ENCODE measurements at places on chromosomes 1 and 21.
A peak's percentile ranks its signal among the peaks of the same experiment; 100 is the strongest.

- DNase-seq = no peak
Observed at GRCh38 chr21:46256501-46256994, 28.0 kb upstream of the LSS start.

GRCh38 chr1:13600762-13601453, 17.3 kb downstream of the PDPN start:
- no peak for DNase-seq

GRCh38 chr1:3188150-3188971, 119.4 kb downstream of the PRDM16 start:
- DNase-seq = no peak

GRCh38 chr1:19512545-19512944, 27.2 kb upstream of the CAPZB start:
- DNase-seq = no peak

DNA sequence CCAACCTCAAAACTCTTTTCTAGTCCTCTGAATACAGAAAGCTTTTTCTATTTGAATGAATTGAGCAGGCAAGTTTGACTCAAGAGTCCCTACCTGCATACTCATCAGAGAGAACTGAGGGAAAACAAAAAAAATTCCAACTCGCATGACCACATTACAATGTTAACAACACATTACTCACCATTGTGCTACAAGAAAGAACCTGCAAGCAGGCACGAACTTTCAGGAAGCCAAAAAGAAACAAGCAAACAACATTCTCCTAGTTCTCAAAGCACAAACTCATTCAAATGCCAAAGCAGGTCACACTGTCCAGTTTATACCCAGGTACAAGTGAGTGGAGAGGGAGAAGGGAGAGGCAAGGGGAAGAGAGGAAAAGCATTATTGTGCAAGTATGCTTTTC, 14.6 kb downstream of the OTUD7B start:
- DNase-seq = no peak

DNA sequence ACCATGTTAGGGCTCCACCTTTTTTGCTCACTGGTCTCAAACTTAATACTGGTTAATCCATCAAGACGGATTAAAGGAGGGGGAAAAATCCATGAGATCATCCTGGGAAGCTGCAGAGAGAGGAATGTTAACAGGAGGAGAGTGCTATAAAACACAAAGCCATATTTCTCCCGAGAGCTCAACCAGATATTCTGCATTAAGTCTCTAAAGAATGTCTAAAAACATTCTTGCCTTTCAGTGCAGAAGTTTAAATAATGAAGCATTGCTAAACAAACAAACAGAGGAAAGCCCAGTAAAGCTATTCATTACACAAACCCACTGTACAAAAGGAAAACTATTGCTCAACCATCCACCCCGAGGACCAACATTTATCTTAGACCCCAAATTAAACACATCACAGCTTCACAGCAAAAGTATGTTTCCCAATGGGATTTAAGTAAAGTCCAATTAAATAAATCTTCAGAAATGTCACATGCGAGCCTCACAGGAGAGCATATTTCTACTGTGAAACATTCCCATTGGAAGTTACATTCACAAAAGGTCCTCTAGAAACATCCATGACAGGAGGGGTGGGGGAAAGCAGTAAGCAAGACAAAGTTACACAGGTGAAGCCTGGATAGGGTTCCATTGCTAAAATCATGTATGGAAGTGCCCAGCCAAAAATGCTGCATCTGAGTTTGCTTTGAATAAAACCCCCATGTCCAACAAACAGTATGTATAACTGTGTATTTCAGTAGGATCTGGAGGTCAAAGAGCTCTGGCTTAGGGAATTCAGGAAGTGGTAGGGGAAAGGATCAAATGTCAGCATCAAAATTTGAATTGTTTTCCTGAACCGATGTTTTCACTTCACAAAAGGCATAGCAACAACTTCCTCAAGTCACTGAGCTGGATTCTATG, 23.3 kb downstream of the DUSP10 start:
- DNase-seq = no peak

DNA sequence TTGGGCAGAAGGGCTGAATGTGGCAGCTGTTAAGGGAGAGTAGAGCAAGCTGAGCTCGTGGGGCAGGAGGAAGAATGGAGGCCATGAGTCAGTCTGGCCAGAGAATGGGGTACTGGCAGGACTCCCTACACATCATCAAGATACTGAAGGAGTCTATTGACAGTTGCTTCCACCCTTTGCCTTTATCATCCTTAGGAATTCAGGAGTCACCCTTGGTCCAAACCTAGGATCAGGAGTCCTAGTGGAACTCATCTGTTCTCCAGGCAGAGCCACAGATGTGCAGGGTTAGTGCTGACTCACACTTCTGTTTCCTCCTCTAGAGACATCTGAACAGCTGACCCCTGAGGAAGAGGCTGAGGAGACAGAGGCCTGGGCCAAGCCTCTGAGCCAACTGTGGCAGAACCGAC, 18.7 kb upstream of the ST3GAL3 start:
- DNase-seq = no peak

GRCh38 chr1:25796811-25797458, 3.1 kb upstream of the SELENON start:
- DNase-seq = peak; percentile 85

- no peak for DNase-seq
Observed at GRCh38 chr1:230413061-230413460, 13.1 kb downstream of the PGBD5 start.

GRCh38 chr1:116260621-116261020, 112.4 kb upstream of the ATP1A1 start:
- DNase-seq = no peak

- no peak for DNase-seq
Observed at GRCh38 chr1:185477638-185478580, 160.9 kb upstream of the IVNS1ABP start.

DNA sequence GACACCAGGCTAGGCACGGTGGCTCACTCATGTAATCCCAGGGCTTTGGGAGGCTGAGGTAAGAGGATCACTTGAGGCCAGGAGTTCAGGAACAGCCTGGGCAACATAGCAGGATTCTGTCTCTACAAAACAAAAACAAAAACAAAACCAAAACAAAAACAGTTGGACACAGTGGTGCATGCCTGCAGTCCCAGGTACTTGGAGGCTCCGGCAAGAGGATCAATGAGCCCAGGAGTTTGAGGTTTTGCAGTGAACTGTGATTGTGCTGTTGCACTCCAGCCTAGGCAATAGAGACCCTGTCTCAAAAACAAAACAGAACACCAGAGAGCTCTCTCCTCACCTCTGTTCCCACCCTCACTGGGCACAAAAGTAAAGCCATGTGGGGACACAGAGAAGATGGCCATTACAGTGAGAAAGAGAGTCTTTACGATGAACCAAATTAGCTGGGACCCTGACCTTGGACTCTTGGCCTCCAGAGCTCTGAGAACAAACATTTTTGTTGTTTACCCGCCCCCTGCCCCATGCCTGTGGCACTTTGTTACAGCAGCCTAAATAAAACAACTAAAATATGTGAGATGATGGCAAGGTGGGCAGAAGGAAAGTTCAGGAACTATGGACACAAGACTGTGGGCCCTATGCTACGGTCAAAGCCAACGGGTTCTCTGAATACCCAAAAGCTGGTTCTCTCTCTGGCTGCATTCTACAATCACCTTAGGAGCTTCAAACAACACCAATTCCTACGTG, 9.8 kb downstream of the NADK start:
- no peak for DNase-seq

DNA sequence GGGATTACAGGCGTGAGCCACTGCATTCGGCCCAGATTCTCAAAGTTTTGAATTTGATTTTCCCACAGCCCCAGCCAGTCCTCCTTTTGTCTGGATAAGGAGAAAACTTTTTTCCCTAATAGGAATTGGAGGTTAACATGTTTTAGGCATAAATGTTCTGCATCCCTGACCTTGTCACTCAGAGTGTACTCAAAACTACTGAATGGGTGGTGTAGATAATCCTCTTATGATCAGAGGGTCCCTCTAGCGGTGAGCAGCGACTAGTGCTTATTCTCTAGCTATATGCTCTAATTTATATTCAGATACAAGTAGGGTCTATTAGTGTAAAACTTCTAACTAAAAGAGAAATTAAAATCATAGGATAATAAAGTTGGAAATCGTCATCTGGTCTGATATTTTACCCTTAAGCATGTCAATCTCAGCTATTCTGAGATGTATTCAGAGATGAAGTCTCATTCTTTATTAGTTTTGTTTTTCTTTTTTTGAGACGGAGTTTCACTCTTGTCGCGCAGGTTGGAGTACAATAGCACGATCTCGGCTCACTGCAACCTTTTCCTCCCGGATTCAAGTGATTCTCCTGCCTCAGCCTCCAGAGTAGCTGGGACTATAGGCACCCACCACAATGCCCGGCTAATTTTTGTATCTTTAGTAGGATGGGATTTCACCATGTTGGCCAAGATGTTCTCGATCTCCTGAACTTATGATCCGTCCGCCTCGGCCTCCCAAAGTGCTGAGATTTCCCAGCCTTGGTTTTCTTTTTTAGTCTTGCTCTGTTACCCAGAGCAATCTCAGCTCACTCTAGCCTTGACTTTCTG, 2.7 kb upstream of the PSMD4 start:
- DNase-seq = peak; percentile 73

- no peak for DNase-seq
Observed at GRCh38 chr1:221223281-221223680, 344.0 kb downstream of the HLX start.

DNA sequence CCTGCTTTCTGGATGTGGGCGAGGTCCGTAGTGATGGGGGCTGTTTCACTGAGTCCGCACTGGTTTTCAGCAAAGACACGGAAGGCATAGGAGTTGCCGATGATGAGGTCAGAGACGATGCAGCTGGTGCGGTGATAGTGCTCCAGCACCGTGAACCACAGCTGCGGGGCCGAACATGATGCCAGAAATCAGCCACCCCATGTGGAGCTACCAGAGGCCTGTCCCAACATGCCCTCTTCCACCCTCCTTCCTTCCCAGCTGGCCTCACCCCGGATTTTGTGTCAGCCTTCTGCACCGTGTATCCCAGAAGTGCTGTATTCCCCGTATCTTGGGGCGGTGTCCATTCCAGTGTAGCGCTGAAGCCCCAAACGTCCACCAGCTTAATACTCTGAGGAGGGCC, 10.0 kb downstream of the MYBPHL start:
- no peak for DNase-seq

GRCh38 chr1:29227511-29227910, 3.2 kb downstream of the MECR start:
- no peak for DNase-seq

GRCh38 chr1:83511146-83511726, 487.7 kb downstream of the TTLL7 start:
- no peak for DNase-seq

GRCh38 chr1:197735461-197735860, 39.8 kb downstream of the DENND1B start:
- DNase-seq = no peak

GRCh38 chr1:169102567-169102966, 3.9 kb upstream of the ATP1B1 start:
- no peak for DNase-seq

DNA sequence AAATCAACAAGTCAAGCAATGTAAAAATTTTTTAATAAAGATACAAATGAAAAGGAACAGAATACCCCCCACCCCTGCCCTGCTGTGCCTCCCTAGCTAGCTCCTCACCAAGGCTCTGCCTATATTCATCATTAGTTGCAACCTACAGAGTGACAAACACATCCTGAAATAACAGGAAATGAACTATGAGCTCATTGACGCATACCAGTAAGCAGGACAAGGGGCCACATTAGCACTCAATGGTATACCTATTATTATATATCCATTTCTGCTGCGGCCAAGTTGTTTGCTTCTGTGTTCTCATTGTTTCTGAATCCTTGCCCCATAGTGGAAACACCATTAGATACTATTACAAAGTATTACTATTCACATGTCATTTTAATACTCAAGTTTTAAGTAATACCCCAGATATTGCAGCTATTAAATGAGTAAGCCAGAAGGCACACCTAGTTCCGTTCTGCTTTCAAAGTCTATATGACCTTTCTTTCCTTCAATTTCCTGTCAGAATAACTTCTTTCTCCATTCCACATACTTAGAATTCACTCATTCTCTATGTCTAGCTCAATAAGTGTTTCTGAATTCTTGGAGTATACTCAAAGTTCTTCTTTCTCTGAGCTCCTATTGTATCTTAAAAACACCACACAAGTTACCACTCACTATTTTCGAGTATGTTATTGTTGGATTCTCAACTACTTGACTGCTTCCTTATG, 1214.9 kb downstream of the PLA2G4A start:
- DNase-seq = no peak

GRCh38 chr1:186849271-186849671, 20.5 kb downstream of the PLA2G4A start:
- DNase-seq = no peak

- DNase-seq = peak; percentile 28
Observed at GRCh38 chr1:5385096-5385799, 607.0 kb downstream of the NPHP4 start.

GRCh38 chr1:204180133-204180532, 14.0 kb upstream of the REN start:
- DNase-seq = no peak

DNA sequence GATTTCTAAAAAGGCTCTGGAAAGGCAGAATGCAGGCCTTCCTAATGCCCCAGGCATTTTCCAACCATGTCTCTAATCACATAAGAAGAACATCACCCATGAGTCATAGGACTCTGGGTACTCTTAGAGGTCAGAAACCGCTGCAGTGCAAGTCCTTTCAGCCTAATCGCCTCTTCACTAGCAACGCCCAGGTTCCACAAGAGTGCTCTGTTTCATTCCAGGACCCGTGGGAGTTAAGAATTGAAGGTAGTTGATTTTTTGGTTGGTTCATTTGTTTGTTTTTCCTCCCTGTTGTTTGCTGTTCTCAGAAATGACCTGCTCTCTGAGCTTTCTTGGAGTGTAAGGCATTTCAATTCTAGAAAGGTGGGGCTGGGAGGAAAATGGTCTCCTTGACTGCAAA, 123.2 kb downstream of the NR5A2 start:
- DNase-seq = no peak

DNA sequence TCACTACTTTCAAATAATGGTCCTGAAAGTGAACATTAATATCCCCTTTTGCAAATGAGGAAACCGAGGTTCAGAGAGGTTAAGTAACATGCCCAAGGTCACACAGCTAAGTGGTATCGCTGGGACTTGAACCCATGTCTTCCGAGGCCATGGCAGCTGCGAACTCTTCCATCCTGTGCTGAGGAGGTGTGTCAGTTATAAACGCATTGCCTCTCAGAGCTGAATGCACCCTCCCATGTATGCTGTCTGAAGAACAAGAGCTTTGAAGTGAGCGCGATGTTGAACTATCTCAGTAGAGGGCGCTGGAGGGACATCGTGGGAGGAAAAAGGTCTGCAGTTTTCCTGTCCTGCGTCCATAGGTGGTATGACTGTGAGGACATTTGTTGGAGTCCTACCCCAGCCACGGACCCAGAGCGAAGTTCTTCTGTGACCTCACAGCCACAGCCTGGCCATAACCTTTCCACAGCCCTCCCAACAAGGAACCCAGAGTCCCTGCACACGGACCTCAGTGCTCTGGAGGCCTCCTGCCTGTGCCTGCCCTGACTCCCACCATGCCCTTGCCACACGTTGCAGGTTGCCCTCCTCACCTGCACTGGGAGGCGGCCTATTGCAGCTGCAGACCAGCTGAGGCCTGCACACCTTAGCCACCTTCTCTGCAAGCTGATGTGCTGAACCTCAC, 7.5 kb downstream of the MYOC start:
- DNase-seq = peak; percentile 64

GRCh38 chr1:229268505-229268904, 2.4 kb upstream of the RAB4A start:
- no peak for DNase-seq

Data from naive thymus-derived CD8-positive, alpha-beta T cell (primary cell).